ENCODE measurements at places on chromosomes 6 and 20.

DNA sequence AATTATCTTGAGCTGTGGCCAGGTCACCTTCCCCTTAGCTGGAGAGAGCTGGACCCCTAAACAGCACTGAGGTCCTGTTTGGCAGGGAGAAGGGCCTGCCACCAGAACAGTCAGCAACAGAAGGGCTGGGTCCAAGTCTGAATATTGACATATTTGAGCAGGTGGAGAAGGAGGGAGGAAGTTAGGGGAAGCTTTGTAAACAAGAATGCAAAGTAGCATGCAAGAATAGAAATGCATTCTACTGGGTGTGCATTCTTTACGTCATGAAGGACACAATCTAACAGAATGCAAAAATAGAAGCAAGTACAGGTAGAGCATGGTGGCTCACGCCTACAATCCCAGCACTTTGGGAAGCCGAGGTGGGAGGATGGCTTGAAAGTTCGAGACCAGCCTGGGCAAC, 100.5 kb downstream of the QRSL1 start:
- DNase-seq: no peak

DNA sequence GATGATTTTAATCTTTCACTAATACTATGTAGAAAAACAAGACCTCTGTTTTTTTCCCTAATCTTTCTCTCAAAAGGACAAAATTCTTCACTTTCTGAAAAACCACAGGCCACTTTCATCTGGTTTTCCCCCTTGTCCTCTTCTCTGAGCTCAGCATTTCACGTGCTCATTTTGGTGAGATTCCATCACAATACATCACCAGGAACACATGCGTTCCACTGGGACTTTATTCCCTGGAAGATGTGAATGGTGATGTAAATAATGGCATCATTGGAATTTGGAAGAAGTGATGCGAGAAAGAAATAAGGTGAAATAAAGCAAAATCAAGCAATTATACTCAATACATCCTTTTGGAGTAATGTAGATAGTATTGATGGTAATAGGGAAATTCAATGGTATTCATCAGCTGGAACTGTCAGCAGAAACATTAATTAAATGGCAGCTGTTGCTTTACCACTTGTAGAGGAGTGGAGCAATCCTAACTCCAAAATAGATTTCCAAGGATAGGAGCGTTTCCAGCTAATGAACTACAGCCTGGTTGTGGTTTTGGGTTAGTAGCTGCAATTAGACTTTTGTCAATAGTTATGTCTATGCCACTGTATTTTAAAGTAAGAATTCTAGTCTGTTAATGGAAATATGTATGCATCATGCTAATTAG, 11.5 kb downstream of the FILIP1 start:
- no peak for DNase-seq

DNA sequence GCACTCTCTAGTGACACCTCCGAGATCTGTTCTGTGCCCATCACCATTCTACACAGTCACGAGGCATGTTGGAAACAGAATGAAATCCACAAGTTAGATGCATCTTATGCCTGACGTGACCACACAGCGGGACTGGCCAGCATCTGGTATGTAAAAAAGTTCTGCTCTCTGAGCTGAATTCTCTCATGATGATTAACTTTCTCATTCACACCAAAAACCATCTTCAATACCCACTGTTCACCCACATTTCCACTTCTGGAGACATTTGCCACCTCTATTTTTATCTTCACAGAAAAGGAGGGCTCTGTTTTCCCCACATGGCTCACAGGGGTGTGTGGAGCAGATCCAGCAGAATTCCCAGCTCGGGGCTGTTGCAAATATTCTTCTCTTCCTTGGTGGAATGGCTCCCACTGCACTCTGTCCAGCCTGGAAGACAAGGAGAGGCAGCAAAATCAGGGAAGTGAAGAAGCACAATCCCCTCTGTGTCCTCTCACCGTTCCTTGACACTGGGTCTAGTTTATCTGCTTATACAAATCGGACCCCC, 303.4 kb downstream of the TAF4 start:
- DNase-seq: no peak

DNA sequence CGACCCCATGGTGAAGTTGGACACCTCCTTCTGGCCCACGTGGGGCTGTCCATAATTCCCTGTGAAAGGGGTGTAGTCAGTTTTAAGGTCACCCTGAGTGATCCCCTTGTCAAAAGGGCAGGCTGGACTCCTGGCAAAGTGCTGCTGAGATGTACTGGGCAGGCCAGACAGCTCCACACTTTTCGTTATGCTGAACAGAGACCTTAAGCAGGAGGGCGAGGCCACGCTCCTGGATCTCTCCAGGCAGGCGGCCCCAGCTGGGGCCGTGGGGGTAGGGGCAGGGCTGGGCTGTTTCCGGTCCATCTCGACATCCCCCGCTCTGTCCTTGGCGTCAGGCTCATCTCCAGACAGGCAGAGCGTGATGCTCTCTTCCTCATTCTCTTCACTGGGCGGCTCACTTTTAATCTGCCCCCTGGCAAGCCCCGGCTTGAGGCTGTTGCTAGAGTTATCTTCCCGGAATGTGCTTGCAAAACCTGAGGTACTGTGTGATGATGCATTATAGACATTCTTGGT, 56.7 kb downstream of the GJA10 start:
- no peak for DNase-seq

GRCh38 chr6:169118346-169118830, 135.3 kb downstream of the THBS2 start:
- no peak for DNase-seq

GRCh38 chr20:45290677-45291355, 15.8 kb upstream of the RBPJL start:
- peak; percentile 90 for DNase-seq

DNA sequence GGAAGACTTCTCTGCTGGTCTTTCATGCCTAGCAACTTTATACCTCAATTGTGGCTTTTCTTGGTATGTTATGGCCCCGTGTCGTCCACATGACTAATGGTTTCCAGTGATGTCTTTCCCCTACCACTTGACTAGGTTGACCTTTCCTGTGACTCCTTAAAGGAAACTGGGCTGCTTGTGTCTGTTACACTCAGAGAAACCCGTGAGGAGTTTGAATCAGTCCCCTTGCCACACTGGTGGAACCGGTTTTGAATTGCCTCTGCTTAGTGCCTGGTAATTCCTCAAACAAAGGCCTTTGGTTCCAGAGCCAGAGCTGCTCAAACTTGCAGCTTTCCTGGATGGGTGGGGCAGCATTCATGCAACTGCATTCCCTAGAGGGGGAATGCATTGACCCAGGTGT, 21.9 kb downstream of the ECT2L start:
- DNase-seq: peak; percentile 94

- peak; percentile 57 for DNase-seq
Measured at GRCh38 chr6:33061987-33062386, 11.5 kb downstream of the HLA-DPA1 start.

- DNase-seq: peak; percentile 53
Measured at GRCh38 chr6:21524201-21524600, 69.3 kb upstream of the SOX4 start.

DNA sequence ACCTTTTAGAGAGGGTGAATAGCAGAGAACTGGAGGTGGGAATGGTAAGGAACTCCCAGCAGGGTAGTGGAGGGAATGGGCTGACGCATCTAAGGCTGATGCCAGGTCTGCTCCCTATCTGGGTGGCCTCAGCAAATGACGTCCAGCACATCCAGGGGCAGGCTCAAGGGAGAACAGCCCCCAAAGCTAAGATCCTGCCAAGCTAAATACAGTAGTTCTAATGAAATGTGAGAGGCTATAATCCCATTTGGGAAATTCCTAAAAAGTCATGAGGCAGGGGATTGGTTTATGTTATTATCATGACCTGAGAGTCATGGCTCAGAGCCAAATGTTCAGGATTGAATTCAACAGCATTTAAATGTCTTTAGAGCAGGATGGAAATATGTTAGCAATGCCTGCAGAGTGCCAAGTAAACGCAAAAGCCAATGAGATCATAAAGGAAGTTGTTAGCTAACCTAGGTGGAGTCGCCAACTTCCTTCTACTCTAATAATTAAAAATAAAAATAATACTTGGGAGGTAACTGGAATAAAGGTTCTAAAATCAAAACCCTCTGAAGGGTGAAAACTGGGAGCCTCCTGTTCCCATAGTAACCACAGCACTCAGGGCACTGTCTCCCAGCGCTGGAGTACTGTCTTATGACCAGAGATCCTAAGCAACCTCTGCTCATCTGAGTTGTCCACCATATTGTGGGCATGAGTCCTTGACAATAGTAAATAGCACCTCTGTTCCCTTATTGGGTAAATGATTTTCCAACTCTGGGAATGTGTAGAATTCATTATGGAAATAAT, 34.8 kb downstream of the IYD start:
- DNase-seq: peak; percentile 15

DNA sequence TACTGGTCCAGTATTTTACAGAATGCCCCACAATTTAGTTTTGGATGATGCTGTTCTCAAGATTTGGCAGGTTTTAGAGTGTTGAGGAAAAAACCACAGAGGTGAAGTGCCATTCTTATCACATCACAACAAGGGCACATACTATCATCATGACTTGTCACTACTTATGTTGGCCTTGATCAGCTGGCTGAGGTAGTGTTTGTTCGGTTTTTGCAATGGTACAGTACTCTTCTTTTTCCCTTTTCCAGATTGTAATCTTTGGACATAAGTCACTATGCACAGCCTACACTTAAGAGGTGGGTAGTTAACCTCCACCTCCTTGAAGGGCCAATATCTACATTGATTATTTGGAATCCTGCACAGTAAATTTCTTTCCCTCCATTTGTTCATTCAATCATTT, 8.8 kb downstream of the TENT5A start:
- no peak for DNase-seq

GRCh38 chr6:38443352-38444144, 196.2 kb downstream of the BTBD9 start:
- no peak for DNase-seq

DNA sequence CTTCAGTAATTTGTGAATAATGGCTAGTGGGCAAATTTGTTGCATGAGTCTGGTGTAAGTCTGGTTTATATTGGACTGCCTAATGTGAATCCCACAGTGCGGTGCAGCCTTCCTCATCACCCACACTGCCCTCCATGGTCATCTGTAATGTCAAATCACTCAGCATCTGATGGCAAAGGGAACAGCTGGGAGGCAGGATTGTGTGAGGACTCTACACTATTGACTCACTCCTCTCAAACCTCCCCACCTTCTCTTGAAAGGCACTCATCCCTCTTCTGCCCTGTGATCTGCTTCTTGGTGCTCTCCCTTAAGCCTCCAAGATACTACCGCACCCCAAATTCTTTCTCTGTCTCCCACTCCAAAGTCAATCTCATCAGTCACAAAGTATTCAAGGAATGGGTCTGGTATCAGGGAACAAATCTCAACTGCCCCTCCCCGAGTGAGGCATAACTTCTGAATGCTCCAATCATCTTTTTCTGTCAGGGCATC, 146.0 kb upstream of the BEND6 start:
- DNase-seq: peak; percentile 57

GRCh38 chr20:62049342-62050165, 16.1 kb downstream of the TAF4 start:
- no peak for DNase-seq

- DNase-seq: peak; percentile 32
Measured at GRCh38 chr6:141123049-141123448, 1009.7 kb upstream of the GJE1 start.

- DNase-seq: no peak
Measured at GRCh38 chr6:52221302-52221701, 23.0 kb downstream of the IL17F start.

DNA sequence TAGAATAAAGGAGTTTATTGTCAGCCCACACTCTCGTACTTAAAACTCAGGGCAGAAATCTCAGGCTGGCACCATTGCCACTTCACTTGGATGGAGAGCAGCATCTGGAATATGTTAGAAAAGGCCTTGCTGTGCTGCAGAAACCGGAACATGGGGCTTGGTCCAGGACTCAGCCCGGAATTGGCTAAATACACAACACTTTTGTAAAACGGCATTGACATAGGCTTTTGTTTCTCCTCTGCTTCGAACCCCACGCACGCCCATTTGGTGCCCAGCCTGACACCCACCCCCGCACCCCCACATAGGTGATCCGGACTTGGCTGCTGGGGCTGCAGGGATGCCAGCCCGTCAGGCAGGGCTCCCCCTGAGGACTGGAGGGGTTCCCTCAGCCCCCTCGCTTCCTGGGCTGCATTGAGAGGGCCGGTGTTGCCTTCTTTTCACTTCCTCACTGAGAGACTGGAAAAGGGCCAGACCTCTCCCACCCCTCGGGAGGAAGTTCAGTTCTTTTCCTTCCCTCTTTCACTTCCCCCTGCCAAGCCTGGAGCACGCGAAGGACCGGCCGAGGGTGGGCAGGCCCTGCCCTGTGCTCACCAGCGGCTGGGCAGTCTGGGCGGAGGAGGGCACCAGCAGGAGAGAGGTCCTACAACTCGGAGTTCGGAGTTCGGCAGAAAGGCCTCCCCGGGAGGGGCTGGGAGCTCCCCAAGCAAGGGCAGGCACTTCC, 17.9 kb upstream of the CST3 start:
- no peak for DNase-seq

- DNase-seq: no peak
Measured at GRCh38 chr6:72741083-72741482, 119.2 kb downstream of the KCNQ5 start.

DNA sequence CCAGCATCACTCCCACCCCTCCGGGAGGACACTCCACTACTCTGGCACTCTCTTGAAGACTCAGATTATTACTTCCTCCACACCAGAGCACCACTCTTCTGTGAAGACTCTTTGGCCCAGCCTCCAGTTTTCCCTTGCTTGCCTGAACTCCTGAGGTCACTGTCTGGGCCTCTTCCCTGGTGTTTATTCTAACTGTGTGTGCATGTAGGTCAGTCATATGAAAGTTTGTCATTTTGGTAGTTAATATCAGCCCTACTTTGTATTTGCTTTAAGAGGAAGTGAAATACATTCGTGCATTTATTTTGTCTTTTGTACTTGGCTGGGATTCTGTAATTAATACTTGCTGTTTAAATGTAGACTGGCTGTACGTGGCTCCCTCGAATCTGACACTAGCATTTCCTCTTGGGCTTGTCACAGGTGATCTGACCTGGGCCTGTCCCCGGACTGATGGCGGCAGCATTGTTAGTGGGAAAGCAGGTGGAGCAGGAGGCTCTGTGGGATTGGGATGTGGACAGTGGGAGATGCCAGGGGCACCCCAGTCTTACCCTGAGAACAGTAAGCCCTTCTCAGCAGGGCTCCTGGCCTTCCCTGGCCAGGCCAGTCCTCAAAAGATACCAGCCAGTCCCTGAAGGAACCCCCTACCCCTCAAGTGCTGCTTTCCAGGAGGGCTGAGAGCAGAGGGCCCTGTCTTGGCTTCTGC, 350.5 kb downstream of the CDC5L start:
- no peak for DNase-seq

- no peak for DNase-seq
Measured at GRCh38 chr6:40247516-40248115, 313.4 kb upstream of the MOCS1 start.

- DNase-seq: peak; percentile 84
Measured at GRCh38 chr6:167546611-167547327, 221.9 kb downstream of the TTLL2 start.
